ENCODE measurements at places on chromosomes 13 and 19.

GRCh38 chr19:21603431-21604231 is 98.2 kb downstream of the ZNF429 start:
- no peak for DNase-seq

DNA sequence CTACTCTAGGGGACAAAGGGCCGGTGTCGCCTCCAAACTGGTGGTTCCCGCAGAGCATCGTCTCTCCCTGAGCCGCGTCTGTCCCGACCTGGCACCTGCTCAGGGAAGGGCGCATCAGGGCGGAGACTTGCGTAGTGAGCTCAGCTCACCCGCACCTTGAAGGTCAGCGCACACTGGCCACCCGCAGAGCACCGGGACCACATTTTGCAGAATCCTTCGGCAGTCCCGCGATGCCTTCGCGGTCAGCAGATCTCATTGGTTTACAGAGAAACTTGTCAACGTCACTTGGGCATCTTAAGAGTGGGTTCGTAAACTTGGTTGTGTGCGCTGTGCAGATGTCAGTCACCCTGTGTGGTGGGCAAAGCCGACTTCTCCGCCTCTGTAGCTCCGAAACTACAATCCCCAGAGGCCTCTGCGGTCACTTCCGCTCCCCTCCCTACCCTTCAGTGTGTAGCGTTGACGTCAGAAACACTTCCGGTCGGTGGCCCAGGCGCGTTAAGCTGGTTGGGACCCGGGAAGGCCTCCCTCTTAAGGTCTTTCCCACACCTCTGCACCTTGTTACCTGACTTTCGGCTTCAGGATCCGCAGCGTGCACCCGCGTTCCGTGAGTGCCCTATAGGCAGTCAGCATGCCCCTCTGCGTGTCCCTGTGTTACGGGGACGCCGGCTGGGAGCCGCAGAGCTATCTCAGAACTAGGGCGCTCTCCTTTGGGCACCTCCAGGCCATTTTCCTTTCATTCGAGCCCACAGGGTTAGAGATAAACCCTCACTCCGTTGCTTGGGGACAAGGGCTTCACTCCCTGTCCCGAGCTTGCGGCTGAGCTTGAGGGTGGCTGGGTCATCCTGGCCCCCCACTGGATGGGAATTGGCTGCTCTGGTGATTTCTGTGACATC is 36.5 kb upstream of the ZNF527 start:
- DNase-seq, result no peak

DNA sequence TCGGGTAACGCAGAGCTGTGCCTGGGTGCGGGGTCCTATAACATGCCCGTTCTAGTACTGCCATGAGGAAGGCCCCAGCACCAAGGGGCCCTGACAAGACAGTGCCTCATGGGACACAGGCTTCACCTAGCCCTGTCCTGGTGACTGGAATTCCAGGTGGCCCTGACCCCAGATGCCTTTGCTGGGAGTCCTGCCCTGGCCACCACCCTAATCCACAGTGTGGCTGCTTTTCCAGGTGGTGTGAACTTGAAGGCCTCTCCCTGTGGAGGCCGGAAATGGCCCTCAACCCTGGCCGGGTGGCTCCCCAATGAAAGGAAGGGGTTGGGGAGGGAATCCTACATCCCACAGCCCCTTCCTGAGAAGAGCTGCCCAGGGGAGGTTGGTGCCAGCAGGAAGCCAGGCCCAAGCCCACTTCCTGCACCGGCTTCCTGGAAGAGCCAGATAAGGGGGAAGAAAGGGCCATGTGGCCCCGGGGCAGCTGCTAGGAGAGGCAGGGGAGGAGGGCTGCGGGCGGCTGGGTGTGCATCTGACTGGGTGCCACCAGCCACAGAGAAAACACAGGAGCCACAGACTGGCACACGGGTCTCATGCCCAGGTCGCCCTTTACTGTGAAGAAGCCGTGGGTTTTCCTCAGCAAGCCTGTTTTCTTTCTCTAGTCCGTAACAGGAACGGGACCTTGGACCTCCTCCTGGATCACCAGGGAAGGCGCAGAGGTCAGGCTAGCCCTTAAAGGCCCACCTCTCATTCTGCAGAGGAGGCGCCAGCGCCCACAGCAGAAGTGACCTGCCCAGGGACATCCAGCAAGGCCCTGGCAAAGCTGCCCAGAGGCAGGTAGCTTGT is 4.7 kb downstream of the LSM4 start:
- no peak for DNase-seq

DNA sequence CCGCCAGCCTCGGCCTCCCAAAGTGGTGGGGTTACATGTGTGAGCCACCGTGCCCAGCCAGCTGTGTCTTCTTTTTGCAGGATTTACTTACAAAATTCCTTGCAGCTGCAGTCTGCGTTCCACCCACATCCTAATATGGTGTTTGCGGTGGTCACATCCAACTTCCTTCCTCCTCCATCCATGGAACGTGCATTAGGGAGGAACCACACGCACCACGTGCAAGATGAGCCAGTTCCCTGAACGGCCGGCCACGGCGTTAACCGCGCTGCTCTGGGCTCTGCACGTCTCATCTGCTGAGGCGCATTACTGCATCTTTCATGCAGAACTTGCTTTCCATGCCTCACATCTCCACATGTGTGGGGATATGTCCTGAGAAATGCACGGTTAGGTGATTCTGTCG is 13.0 kb upstream of the SIGLEC11 start:
- no peak for DNase-seq

DNA sequence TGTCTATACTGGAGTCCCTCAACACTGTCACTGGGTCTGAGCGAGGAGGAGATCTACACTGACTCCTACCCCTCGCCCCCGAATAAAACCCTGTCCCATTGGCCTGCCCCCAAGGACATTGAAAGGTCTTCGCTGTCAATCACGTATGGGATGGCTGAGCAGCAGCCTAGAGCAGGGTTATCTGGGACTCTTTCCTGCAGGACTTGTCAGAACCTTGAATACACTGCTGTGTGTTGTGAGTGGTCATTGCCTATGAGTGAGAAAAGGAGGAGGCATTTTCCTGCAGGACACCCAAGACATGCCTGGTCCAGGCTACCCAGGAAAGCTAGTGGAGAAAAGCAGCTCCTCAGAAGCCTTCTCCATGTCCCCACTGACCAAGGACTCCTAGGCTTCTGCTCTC is 9.6 kb downstream of the PVR start:
- no peak for DNase-seq
